ENCODE measurements at places on chromosomes 3 and 15.

DNA sequence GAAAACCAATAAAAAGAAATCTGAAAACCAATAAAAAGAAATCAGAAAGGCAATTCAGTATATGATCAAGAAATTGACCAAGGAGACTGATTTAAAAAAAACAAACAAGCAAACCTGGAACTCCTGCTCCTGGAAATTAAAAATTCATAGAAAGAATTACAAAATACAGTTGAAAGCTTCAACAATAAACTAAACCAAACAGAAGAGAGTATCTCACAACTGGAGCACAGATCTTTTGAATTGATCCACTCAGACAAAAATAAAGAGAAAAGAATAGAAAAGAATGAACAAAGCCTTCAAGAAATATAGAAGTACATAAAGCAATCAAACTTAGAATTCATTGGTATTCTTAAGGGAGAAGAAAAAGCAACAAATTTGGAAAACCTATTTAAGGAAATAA lies 271.4 kb downstream of the MBNL1 start:
- no peak for DNase-seq

GRCh38 chr15:99749386-99749785 lies 16.1 kb upstream of the LYSMD4 start:
- no peak for DNase-seq

GRCh38 chr15:28995705-28996104 lies 109.9 kb downstream of the APBA2 start:
- no peak for DNase-seq

- DNase-seq = no peak
Measured at GRCh38 chr3:182259579-182259978, 533.7 kb upstream of the ATP11B start.

- DNase-seq = no peak
Measured at GRCh38 chr15:73142802-73143762, 90.8 kb downstream of the NEO1 start.

DNA sequence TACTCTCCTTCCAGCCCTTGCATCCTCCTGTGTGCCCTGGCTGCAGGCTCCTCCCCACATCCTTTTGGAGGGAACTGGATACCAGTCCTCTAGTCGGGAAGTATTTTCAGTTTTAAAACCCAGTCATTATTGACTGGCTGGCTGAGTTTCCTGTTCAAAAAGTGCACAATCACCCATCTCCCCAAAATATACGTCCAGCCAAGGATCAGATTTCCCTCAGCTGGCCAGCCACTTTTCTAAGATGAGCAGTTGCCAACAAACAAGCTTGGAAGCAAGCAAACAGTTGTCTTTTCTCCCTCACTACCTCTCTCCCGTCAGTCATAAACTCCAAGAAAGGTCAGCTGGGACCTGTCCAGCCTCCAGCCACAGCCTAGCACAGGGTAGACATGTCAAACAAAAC lies 147.7 kb upstream of the GALNT15 start:
- no peak for DNase-seq

GRCh38 chr3:178257491-178257890 lies 278.7 kb upstream of the KCNMB2 start:
- DNase-seq = no peak

DNA sequence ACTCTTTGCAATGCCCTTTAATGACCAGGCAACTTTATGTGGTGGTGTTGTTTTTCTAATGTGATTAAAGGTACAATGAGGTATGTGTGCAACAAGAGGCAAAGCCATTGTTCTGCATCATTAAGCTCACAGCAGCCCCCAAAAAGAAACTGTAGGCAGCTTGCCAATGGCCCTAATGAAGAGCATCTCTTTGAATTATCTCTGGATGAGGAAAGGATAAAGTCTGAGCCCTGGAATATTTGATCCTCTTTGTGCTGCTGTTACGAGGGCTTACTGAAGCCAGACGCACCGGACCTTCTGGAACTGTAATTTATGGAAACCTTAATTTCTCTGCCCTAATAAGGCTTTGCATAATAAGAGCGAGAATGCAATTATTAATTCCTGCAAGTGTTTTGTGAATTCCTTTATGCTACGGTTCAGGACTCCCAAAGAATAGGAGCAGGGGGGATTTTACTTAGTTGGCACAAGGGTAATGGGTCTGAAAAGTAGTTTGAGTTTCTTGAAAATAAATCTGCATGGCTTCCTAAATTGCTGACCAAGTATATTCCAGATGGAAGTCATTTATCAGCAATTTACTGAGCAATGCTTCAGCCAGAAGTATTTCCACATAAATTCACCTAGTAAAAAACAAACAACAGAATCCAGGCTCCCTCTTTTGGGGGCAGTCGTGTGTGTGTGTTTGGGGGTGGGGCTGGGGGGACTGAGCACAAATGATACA lies 193.4 kb downstream of the PDZRN3 start:
- DNase-seq = no peak

DNA sequence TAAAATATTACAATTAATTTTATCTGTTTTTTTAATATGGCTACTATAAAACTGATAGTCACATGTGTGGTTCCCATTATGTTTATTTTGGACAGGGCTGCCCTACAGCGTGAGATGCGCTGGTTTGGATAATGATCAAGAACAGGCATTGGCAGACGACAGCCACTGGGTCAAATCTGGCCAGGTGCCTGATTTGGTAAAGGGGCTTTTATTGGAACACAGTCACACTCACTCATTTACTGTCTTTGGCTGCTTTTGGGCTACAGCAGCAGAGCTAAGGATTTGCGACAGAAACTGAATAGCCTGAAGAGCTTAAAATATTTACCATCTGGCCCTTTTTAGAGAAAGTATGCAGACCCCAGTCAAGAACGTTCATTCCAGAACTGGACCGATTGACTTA lies 724.2 kb upstream of the CFAP20DC start:
- no peak for DNase-seq

DNA sequence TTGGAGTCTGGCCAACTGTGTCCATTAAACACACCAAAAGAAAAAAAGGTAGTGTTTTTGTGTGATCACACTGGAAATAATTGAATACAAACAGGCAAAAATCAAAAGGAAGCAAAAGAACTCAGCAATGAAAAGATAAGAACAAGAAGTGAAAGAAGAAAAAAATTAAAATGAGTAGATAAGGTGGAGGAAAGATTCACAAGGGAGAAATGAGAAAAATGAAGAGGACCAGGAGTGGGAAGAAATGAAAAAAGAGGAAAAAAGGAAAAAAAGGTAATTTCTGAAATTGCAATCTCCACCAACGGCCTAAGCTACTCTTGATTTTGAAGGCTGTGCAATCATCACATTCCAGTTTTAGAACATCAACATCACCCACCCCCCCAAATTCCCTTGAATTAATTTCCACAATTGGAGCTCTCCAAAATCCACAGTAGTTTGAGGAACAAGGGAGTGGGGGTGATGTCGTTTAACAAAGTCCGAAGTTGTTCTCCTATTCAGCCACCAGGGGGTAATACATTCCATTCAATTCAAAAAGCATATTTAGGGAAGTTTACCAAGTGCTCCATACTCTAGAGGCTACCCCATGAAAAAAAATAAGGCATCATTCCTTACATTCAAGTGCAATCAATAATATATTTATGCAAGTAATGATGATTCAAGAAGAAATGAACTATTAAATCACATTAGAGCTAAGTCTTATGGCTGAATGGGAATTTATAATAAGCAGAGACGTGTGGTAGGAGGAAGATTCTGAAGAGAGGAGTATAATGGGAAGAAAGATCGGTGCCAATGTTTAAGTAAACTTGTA lies 37.4 kb downstream of the ZNF860 start:
- no peak for DNase-seq

- no peak for DNase-seq
Measured at GRCh38 chr3:126784254-126784653, 80.2 kb downstream of the CHCHD6 start.

DNA sequence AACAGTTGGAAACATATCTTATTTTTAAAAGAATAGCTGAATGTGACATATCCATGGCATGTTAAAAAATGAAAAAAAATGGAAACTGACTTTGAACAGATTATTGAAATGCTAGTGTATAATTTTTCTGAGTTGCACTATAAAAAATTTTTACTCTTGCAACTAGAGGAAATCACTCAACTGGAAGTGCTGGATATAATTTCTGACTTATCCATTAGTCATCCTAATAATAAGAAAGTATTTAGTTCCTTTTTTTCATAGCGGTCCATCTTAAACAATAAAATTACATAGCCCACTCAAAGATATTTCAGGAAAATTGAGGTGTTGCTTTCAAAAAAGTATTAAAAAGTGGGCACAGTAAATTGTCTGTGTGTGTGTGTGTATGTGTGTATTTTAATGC lies 80.7 kb downstream of the MBNL1 start:
- DNase-seq = no peak

- peak; percentile 25 for DNase-seq
Measured at GRCh38 chr3:135965506-135966270, at the start of gene PPP2R3A. TSS of gene PPP2R3A (plus strand) at chr3:135965728. CDS start at chr3:136001499, 35,771 bp downstream.

DNA sequence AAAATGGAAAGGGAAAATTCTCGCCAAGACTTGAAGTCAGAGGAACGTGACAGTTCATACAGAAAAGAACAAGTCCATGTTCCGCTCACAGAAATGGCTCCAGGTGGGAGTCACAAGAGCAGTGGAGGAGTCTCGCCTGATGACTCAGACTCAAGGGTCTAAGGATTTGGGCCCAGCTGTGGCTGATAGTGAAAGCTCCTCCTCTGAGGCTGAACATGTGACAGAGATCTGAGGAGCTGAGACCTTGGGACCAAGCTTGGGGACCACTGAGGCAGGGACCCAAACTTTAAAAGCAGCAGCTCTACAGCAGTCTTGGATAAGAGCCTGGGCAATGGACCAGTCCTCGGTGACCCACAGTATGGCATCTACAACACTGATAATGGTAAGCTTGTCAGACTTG lies 9.3 kb upstream of the VEPH1 start:
- DNase-seq = no peak

- no peak for DNase-seq
Measured at GRCh38 chr15:58771621-58772250, 634 bp downstream of the MINDY2 start.

DNA sequence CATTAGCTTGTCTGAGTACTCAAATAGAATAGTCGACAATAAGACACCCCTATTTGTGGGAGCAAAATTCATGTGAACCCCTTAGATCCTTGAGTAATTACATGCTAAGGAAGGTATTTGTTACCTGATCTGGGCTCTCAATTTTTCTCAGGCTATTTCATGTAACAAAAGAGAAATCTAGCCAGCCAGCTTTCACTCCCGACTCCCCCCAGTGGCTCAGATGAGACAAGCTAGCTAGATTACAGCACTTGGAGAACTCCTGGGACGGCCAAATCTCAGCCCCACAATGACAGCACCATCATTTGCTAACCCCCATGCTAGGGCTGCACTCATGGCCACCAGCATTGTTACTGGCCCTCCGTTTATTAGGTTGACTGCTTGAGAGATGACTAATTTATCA lies 41.3 kb downstream of the GLDN start:
- no peak for DNase-seq

DNA sequence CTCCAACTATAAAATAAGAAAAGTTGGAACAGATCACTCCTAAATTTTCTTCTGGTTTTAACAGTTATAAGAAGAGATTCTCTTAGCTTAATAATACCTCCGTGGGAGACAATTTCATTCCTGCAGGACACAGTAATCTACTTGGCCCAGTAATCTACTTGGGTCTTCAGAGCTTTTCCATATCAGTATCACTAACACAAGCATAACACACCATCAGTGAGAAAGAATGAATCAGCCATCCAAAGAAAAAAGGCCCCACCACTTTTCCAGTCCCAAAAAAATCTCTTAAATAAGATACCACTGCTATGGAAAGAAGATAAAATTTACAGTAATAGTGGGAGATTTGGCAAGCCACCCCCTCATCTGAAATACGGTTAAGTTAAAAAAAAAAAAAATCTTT lies 20.2 kb downstream of the SIN3A start:
- DNase-seq = no peak

DNA sequence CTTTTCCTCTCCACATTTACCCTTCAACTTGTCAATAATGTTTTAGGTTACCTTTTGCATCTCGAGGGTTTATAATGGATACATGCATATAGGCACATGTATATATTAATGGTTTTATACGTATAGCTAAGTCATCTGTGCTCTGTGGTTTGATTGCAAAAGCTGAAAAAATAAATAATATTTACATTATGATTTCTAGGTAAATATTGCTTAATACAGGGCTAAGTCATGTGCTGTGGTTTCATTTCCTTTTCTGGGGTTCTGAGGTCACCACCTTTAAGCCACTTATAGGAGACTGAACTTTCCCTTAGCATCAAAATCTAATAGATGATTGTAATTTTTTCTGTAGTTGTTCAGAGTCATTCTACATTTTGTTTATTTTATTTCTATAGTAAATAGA lies 33.1 kb downstream of the LPP start:
- DNase-seq = no peak

- no peak for DNase-seq
Measured at GRCh38 chr15:38872732-38873131, 308.1 kb upstream of the RASGRP1 start.

DNA sequence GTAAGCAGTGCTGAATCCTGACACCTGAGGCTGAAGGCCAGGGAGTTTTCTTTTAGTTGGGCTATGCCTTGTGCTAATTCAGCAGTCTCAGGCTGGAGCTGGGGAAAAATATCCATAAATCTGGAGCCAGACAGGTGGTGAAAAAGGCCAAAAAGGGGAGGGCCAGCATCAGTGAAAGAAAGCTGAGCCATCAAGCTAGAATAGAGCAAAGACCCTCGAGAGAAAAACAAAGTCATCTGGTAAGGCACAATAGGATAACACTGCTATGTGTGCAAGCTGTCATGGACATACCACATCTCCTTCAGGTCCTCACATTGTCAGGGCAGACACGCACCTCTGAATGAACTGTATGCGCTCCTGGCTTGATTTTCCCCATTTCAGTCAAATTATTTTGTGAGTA lies 687.9 kb downstream of the SQOR start:
- no peak for DNase-seq

GRCh38 chr3:154794814-154795445 lies 285.2 kb upstream of the MME start:
- DNase-seq = no peak

GRCh38 chr15:52309154-52309548 lies 13.5 kb upstream of the MYO5C start:
- no peak for DNase-seq

- DNase-seq = no peak
Measured at GRCh38 chr15:93223803-93224202, 134.8 kb upstream of the RGMA start.
